Lung (tissue), 17 donors: ENCODE measurements at places on chromosomes 11 and 22.

GRCh38 chr11:811446-812245, 1.9 kb downstream of the RPLP2 start:
- DNase-seq: no peak

DNA sequence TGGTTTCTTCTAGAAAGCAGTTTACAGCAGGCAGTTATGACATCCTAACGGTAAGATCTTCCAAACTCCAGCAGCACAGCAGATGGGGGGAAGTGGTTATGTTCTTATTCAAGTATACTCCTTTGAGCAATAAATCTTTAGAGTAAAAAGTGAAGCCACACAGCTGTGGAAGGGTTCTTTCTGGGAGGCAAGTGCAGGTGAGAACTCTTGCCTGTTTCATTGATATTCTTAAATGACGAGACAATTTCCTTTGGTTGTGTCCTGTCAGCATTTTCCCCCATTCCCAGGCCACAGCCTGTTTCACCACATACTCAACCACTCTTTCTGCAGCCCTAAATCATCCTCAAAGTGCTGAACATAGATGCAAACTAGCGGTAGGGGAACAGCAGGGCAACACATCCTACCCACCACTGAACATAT, 207.3 kb upstream of the MTNR1B start:
- no peak for DNase-seq

- DNase-seq: no peak
These were observed 388.1 kb upstream of the B3GAT1 start for GRCh38 chr11:134800130-134800529.

GRCh38 chr22:40231618-40232313, 54.0 kb downstream of the TNRC6B start:
- DNase-seq: no peak

DNA sequence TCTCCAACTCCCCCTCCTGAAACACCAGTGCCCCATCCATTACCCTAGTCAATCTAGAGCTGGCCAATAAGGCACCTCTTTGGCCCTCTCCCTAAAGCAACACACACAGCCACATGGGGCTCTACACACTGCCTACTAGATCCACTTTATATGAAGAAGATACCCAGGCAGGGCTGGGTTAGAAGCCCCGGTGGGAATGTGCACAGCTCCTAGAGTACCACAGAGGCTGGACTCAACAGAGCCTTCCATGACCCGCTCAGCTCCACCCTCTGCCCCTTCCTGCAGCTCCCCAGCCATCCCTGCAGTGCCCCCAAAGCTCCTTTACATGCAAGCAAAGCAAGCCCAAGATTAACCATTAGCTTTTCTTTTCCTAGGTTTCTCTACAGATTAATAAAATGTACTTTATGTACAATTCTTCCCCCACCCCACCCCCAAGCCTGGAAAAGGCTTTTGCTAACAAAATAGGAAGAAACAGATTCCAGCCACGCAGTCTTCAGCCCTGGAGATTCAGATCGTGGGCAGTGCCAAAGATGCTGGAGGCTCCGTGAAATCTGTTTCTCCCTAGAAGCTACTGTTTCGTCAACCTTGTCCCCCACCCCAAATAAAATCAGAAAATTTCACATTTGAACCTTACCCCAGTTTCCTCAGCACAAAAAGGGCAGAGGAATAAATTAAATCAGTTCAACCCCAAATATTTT, 51.8 kb downstream of the IGSF9B start:
- no peak for DNase-seq

GRCh38 chr11:132604431-132604830, 927.9 kb downstream of the OPCML start:
- no peak for DNase-seq

DNA sequence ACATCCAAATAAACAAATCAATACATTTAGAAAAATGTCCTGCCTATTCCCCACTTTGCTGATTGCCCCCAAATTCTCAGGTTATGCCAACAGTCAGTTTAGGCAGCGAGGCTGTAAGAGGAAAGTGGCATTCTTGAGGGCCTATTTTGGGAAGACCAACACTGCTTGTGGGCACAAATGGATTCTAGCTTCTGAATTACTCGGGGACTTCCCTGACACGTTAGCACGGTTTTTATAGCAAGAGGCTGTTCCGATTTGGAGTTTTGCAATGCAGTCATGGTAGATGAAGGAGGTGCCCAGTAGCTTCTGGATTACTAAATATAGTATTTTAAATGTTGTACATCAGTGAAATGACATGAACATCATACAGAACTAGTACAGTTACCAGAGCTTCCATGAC, 13.1 kb downstream of the RCN1 start:
- DNase-seq: no peak

- DNase-seq: no peak
These were observed 12.8 kb downstream of the UFD1 start for GRCh38 chr22:19466126-19466716.

DNA sequence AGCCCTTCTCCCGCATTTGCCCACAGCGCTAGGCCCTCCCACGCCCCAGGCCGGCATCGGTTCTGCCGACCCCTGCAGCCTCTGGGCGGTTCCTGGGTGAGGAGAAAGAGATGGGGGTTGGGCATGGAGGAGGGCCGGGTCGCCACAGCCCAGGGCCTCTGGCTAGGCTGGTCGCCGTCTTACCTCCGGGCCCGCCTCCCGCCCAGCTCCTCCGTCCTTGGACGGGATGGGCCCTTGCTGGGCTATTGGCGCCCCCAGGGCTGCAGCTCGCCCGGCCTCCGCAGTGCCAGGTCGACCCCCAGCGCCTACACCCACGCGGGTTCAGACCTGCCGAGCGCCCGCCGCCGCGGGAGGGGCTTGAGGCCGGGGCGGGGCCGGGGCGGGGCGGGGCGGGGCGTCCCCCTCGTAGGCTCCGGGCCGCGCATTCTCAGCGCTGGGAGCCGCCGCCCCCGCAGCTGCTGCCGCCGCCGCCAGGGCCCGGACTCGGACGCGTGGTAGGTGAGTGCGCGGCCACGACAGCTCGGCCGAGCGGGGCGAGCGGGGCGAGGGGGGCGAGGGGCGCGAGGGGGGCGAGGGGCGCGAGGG, at the start of gene CD151:
CD151 (plus strand) TSS at position 424 of the 585 bp plus-strand sequence. CDS start 3,118 bp downstream, outside the sequence.
- peak; percentile 55 for DNase-seq

DNA sequence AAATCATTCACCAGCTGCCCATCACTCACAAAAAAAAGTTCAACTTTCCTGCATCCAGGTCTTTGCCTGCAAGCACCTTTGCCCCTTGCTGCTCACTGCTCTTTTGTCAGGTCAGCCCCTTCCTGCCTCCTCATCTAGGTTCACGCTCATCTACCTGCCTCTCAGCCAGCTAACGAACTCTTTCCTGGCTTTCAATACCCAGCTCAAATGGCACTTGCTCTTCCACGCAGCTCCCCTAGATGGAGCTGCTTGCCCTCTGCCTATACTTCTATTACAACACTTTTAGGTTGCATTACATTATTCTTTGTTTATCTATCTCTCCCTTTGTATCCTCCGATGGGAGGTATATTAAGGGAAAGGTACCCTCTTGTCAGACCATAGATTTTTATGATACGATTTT, 78.9 kb upstream of the TBCEL start:
- DNase-seq: no peak

- no peak for DNase-seq
These were observed 906.9 kb upstream of the RAG2 start for GRCh38 chr11:37504921-37505320.

DNA sequence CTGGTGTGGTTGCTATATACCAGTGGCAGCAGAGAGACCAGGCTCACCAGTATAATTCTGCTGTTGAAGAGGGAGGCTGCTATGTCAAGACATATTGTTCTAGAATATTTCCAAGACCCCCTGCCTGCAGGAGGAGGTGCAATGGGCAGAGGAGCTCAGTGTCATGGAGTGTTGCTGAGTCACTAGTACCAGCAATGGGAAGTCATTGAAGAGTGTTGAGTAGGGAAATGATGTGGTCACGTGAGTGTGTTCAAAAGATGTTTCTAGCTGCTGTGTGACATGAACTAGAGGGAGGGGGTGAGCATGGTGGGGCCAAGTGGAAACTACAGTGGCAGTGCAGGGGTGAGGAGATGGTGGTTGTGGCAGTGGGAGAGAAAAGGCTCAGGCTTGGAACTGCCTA, 76.3 kb upstream of the BIRC3 start:
- no peak for DNase-seq

- DNase-seq: peak; percentile 63
These were observed 43.6 kb downstream of the CACNG2 start for GRCh38 chr22:36659762-36660509.

DNA sequence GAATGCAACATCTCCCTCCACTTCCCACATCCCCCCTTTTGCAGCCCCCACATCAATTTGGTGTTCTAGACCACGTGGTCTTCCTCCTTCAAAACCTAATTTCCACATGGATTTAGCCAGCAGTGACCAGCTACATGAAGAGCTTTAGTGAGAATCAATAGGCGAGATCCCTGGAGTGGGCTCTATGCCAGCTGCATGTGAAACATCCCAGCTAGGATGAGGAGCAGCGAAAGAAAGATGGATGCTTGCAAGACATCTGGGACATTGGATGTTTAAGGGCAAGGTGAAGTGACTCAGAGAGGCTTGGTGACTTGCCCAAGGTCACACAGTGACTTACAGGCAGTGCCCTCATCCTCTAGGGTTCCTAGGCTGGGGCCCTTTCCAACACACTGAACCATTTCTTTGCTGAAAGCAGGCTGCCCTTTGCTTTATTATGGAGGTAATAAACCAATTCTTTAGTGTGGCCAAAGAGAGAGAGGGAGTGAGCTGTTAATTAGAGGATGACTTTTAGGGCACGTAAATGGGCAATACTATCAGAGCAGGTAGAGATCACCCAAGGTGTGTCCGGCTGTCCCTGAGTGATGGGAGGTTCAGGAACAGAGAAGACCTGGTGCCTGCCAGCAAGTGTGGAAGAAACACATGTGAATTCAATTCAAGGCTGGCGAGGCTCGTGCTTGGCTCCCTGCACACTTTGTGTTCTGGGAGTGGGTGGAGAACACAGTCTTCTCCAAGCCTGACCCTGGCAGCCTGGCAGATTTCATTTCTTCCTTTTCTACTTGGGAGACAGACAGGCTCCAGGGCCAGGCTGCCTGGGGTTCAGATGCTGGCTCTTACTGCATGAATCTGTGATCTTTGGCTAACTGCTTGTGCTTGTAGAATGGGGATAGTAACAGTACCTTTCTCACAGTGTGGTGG, 24.0 kb downstream of the TSPAN18 start:
- no peak for DNase-seq

DNA sequence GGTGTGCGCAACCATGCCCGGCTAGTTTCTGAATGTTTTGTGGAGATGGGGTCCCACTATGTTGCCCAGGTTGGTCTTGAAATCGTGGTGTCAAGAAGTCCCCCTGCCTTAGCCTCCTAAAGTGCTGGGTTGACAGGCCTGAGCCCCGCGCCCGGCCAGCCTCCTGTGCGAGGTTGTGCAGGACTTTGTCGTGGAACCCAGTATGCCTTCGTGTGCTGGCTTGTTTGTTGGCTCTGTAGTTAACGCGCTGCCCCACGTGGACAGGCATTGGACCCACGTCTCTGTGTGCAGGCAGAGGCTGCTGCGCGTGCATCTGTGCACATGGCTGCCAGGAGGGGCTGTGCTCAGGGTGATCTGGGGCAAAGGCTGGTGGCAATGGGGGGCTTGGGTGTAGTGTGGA, 33.9 kb upstream of the ZNF195 start:
- DNase-seq: no peak

- peak; percentile 43 for DNase-seq
These were observed 24.2 kb downstream of the KREMEN1 start for GRCh38 chr22:29096736-29097669.

DNA sequence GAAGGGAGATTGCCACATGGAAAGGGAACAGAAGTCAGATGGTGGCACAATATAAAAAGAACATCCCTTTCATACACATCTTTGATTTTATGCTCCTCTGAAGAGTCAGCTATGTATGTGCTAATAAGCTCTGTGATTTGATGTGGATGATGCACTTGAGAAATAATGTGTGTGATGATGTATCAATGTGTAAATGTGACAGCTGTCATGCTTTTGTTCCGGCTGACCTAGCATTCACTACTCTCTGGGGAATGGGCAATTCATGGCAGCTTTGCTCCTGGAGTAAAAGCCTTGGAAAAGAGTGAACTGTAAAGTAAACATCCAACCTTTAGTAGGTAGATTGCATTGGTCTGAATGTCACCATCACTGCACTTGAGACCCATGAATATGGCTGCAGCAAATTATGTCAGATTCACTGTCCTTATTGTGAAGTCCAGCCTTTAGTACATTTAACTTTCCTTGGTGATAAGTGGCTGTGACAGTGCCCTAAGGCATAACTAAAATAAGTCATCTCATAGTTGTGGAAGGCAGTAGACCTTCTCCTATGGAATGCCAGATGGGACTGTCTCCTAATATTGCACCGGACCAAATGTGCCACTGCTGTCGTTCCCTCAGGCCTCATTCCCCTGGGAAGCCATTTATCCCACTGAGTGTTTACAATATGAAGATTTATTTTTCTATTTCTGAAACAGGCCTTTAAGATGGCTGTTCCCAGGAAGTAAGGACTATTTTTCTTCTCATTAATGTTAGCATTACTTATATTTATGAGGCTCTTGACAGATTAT, 178.2 kb upstream of the CCDC90B start:
- DNase-seq: no peak
